Activated CD4-positive, alpha-beta memory T cell treated with anti-CD3 and anti-CD28 coated beads for 36 hours (primary cell): ENCODE measurements at places on chromosomes 3 and 15. TPM values are rescaled to one million over a fixed set of nuclear protein-coding genes. Genes with fewer than 3 reads are reported as not detected.

Gene ACTC1
- not detected for total RNA-seq

GRCh38 chr3:16871915-16872842, 12.6 kb upstream of the PLCL2 start:
- H3K36me3 ChIP-seq: no peaks in the 10 kb centered on the region
- H3K4me1 ChIP-seq: peaks cover 2% of the 10 kb centered on the region
- H3K4me3 ChIP-seq: no peak overlapping the region
- DNase-seq: no peak

- H3K4me1 ChIP-seq: peaks cover 16% of the 10 kb centered on the region
- H3K4me3 ChIP-seq: no peak overlapping the region
- H3K27me3 ChIP-seq: no peaks in the 10 kb centered on the region
- peaks cover 4% of the 10 kb centered on the region for H3K36me3 ChIP-seq
These were observed 22.0 kb upstream of the BCL2L10 start for GRCh38 chr15:52134502-52135144.

Gene SMAD3
- total RNA-seq: 50.5 TPM

- no peak overlapping the region for H3K27ac ChIP-seq
- no peak overlapping the region for H3K4me3 ChIP-seq
- no peak for DNase-seq
These were observed 1.7 kb downstream of the CLDN11 start for GRCh38 chr3:170420307-170420821.

- H3K36me3 ChIP-seq: no peaks in the 10 kb centered on the region
- no peak for DNase-seq
- peaks cover 8% of the 10 kb centered on the region for H3K27me3 ChIP-seq
These were observed 11.7 kb upstream of the ARL14 start for GRCh38 chr3:160665231-160665630.

GRCh38 chr15:40137303-40138200, 23.3 kb upstream of the BUB1B start:
- DNase-seq: no peak
- no peaks in the 10 kb centered on the region for H3K4me1 ChIP-seq
- H3K27me3 ChIP-seq: peaks cover under 1% of the 10 kb centered on the region
- H3K4me3 ChIP-seq: no peak overlapping the region
- no peaks in the 10 kb centered on the region for H3K36me3 ChIP-seq
- no peak overlapping the region for H3K27ac ChIP-seq

DNA sequence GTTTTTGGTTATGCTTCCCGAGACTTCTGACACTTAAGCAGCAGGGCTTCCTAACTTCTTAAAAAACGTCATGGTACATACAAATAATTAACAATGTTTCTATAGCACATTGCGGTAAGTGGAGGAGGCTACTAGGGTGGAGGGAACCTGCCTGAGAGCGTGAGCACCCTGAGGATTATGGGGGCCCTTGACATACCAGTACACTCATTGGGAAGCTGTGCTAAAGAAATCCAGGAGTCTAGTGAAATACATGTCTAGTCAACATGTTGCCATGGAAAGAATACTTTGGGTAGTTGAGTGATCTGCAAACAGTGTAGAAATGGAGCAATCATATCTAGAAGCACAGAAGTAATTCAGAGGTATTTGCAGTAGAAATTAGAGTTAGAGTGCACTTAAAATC, 39.2 kb upstream of the MAPKBP1 start:
- no peaks in the 10 kb centered on the region for H3K27me3 ChIP-seq
- H3K4me3 ChIP-seq: no peak overlapping the region
- no peak overlapping the region for H3K27ac ChIP-seq
- H3K4me1 ChIP-seq: no peaks in the 10 kb centered on the region
- H3K36me3 ChIP-seq: peaks cover 23% of the 10 kb centered on the region

GRCh38 chr15:35936284-35936683, 390.3 kb upstream of the DPH6 start:
- DNase-seq: no peak
- no peak overlapping the region for H3K4me3 ChIP-seq

Gene CSPG5
- total RNA-seq: 0.41 TPM

- no peak overlapping the region for H3K27ac ChIP-seq
- H3K27me3 ChIP-seq: peaks cover 16% of the 10 kb centered on the region
- H3K36me3 ChIP-seq: no peaks in the 10 kb centered on the region
- no peak overlapping the region for H3K4me3 ChIP-seq
These were observed 158.8 kb downstream of the RORA start for GRCh38 chr15:61070111-61070901.

DNA sequence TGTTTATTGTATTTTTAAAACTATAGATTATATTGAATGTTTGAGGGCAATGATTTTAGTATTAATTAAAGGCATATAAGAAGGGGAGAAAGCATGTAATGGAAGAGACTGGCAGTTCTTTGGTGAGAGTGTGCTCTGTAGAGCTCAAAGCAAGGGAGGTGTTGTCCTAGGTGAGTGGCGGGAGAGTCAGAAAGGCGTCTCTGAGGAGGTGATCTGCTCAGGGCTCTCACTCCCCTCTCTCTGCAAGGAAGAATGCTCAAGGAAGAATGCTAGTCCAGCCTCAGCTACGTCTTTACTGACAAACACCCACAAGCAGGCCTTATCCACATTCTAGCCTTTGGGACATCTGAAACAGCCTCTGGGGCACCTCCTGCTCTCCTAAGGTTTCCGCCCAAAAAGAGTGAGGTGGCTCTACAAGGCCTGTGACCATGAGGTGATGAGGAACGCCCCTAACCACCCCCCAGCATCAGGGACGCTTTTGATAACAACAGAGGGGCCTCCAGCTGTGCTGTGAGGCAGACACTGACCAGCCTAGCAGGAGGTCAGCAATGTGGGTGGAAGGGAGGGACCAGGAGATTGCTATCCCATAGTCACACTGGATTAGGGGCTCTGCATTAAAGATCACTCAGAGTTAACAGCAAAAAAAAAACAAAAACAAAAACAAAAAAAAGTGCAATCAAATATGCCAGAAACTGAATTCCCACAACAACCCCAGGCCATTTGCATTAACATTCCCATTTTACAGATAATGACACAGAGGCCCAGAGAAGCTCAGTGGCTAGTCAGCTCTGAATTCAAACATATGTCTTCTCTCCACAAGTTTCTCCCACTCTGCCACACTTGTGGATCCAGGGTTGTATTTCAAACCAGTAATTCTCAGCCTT, 202.2 kb upstream of the CTNNB1 start:
- H3K4me3 ChIP-seq: no peak overlapping the region
- H3K36me3 ChIP-seq: no peaks in the 10 kb centered on the region
- peaks cover 1% of the 10 kb centered on the region for H3K4me1 ChIP-seq
- DNase-seq: no peak
- H3K27ac ChIP-seq: no peak overlapping the region
- H3K27me3 ChIP-seq: peaks cover 3% of the 10 kb centered on the region

Gene SCN11A
- total RNA-seq: 0.02 TPM
